ENCODE measurements at places on chromosomes 2 and 18. TPM values are rescaled to one million over a fixed set of nuclear protein-coding genes. Genes with fewer than 3 reads are reported as not detected.
A peak's percentile ranks its signal among the peaks of the same experiment; 100 is the strongest.

DNA sequence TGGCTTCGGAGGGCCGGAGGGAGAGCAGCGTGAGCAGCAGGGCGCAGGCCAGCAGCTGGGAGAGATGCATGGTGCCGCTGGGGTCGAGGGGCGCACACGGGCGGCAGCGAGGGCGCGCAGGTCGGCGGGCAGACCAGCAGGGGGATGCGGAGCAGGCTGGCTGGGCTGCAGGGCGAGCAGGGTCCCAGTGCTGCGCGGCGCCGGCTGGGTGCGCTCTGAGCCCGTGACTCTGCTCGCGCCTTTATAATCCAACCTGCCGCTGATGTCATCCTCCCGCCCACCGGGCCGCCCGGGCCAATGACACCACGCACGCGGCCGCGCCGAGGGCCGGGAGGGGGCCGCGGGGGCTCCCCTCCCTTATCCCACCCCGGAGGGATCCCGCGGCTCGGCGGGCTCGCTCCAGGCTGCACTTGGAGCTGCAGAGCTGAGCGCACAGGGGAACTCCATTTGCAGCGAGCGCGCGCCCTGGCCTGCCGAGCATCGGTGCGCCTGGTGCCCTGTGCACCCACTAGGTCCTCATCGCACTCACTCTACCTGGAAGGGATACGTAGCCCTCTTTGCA is at the start of gene NPPC:
TSS of gene NPPC (minus strand) at position 217 of the 562 bp plus-strand sequence. CDS start at position 70, 147 bp downstream.
- peak; percentile 22 for DNase-seq

DNA sequence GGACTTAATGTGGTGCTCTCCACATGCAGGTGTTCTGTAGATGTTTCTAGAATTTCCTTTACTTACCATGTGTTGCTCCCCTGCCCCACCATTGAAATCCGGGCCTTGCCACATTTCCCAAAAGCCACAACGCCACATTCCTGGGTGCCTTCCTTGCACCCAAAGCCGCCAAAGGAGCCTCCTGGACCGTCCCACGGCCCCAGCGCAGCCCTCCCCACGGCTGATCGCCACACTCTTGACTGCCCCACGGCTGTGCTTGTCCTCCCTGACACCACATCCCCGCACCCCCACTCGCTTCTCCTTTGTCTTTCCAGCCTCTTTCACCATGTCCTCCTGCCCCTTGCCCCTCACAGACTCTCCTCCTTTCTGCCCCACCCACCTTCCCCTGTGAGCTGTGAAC is 40.2 kb upstream of the CHMP1B start:
- DNase-seq: no peak

- no peak for DNase-seq
Measured at GRCh38 chr2:108633409-108633808, 85.9 kb upstream of the RANBP2 start.

DNA sequence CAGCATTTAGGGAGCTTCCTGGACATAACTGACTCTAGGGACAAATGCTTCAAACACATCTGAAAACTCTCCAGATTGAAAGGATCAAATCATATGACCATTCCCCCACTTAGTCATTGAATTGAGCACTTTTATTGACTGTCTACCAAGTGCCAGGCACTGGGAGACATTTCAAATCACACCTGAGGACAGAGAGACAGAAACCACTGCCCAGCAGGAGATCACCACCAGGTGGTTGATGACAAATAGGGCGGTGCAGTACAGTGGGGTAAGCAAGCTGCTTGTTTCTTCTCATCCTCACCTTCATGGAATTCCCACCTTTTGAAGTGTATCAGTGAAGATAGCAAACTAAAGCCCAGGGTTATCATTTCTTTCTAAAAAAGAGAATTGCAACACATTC is 19.0 kb upstream of the CXCR4 start:
- DNase-seq: no peak

DNA sequence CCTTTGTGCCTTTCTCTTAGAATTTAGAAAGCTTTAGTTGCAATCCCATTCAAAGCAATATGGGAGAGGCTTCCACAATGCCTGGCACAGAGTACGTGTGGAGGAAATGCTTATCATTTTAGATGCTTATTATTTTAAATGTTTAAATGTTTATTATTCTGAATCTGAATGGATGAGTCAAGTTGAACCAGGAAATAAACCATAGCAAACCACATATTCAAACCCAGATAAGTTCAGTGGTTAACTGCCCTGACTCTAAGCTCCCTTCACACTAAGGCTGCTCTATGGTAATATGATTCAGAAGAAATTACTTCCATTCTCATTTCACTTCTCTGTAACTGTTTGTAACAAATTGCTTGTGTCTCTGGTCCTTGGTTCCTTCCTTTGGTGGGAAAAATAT is 5.2 kb upstream of the PPP4R1 start:
- DNase-seq: peak; percentile 71

GRCh38 chr2:204931562-204931961 is 386.3 kb downstream of the PARD3B start:
- no peak for DNase-seq

GRCh38 chr2:78061301-78061700 is 539.1 kb upstream of the LRRTM4 start:
- DNase-seq: no peak

GRCh38 chr2:46451131-46451711 is 28.1 kb upstream of the TMEM247 start:
- DNase-seq: peak; percentile 60

- no peak for DNase-seq
Measured at GRCh38 chr2:105887256-105887655, 142.5 kb downstream of the NCK2 start.

- no peak for DNase-seq
Measured at GRCh38 chr2:205364261-205364660, 318.0 kb upstream of the NRP2 start.

DNA sequence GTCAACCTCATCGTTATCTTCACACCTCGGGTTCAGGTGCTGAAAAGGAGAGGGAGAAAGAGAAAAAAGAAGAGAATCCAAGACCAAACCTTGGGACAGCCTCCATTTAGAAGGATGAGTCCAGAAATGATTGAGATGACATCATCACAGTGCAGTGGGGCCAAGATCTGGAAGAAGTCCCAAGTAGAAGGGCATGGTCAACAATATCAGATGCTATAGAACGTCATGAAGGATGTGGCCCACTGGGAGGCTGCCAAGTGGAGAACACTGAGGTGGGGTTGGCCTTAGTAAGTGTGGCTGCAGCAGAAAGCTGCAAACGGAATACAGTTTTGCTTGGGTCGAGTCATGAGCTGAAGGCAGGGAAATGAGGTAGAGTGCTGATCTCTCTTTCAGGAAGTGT is 91.1 kb upstream of the FZD7 start:
- no peak for DNase-seq

- DNase-seq: no peak
Measured at GRCh38 chr2:144935736-144936135, 415.8 kb upstream of the ZEB2 start.

C1QL2 gene
- not detected for total RNA-seq

TLX2 gene
- not detected for total RNA-seq

RFX8 gene
- not detected for total RNA-seq

All from bronchial epithelial cell (primary cell).